ENCODE measurements at places on chromosomes 12 and 14. TPM values are rescaled to one million over a fixed set of nuclear protein-coding genes. Genes with fewer than 3 reads are reported as not detected.
A peak's percentile ranks its signal among the peaks of the same experiment; 100 is the strongest.

DNA sequence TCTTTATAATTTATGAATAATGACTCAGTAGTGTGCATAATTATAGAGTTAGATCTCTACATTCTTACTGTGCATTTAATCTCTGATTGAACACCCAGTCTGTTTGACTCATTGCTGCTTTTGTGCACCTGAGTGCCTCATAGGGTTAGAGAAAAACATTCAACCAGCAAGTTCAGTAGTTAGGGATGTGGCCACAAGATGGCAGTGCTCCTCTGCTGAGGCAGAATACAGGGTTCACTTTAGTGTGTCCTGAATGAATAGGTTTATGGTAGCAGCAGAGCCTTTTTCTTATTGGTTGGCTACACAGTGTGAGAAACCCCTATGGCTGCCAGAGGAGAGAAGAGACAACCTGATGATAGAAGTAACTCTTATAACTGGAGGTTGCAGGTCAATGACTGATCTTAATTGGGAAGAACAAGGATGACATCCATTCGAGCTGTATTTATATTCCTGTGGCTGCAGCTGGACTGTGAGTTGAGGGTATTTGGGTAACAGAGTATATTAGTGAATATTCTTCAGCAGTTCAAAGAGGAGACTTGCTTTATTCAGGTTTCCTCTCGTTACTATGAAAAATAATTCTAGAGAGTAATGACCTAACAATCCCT, 194.9 kb upstream of the OR4E1 start:
- H3K27ac ChIP-seq = no peak overlapping the region
- no peaks in the 10 kb centered on the region for H3K4me1 ChIP-seq
- no peaks in the 10 kb centered on the region for H3K36me3 ChIP-seq

- H3K27ac ChIP-seq = no peak overlapping the region
- no peak for DNase-seq
- H3K4me1 ChIP-seq = peaks cover 16% of the 10 kb centered on the region
- H3K4me3 ChIP-seq = no peak overlapping the region
Measured at GRCh38 chr12:6318440-6318879, 8.0 kb downstream of the PLEKHG6 start.

DNA sequence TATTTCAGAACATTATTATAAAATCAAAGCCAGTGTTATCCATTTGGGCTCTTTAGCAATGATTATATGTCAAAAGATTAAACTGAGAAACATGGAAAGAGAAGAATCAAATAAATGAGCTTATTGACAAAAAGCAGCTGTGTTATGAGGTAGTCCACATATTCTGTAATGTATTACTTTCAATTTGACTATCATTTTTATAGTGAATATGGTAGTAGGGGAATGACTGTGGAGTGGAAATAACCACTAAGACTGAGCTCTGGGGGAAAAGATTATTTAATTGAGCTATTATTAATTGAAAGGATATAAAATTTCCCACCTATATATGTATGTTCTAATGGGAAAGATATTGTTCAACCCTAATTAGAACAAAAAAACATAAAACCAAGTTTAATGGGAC, 381.3 kb downstream of the TMTC2 start:
- no peaks in the 10 kb centered on the region for H3K27me3 ChIP-seq
- H3K27ac ChIP-seq = no peak overlapping the region
- H3K4me1 ChIP-seq = no peaks in the 10 kb centered on the region
- no peak for DNase-seq

GRCh38 chr14:20487396-20487725, 18.0 kb upstream of the RNASE10 start:
- H3K4me1 ChIP-seq = peaks cover 3% of the 10 kb centered on the region
- H3K4me3 ChIP-seq = no peak overlapping the region
- peaks cover 14% of the 10 kb centered on the region for H3K27me3 ChIP-seq
- DNase-seq = no peak
- H3K27ac ChIP-seq = no peak overlapping the region
- H3K36me3 ChIP-seq = no peaks in the 10 kb centered on the region

DNA sequence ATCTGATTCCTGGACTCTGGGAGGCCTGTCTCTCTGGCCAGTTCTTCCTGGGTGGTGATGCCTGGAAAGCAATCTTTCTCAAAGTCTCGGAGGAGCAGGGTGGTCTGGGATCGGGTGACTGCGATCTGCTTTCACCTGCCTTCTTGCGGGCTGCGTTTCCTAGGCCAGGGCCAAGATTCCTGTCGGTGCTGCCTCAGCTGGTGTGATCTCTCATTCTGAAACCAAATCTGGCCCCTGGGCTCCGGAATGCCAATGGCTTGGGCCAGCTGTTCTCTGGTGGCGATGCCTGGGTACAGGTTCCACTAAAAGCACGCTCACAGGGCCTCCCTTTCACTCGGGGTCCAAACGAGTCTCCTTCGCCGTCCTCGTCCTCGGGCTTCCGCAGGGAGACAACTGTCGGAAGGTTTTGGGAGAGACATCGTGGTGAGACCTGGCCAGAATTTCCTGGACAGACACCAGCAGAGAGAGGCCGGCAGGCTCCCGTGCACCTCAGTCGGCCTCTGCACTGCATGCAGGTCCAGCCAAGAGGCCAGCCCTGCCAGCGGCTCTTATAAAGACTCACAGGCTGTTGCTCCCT, 187.1 kb downstream of the ALG10 start:
- no peak overlapping the region for H3K27ac ChIP-seq
- no peaks in the 10 kb centered on the region for H3K36me3 ChIP-seq
- H3K4me1 ChIP-seq = no peaks in the 10 kb centered on the region
- peaks cover 9% of the 10 kb centered on the region for H3K27me3 ChIP-seq

DNA sequence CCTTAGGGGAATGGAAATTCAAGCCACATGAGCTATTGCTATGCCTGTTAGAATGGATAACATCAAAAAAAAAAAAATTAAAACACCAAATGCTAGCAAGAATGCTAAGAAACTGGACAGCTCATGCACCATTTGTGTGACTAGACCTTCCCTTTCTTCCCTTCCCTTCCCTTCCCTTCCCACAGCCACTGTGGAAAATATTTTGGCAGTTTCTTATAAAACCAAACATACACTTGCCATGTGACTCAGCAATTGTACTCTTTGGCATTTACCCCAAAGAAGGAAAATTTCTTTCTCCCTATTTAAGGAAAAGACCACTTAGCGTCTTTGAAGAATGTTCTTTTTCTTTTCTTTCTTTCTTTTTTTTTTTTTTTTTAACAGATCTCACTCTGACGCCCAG, 49.1 kb upstream of the FKBP4 start:
- H3K4me3 ChIP-seq = no peak overlapping the region
- no peaks in the 10 kb centered on the region for H3K4me1 ChIP-seq
- H3K27ac ChIP-seq = no peak overlapping the region
- H3K27me3 ChIP-seq = no peaks in the 10 kb centered on the region

DNA sequence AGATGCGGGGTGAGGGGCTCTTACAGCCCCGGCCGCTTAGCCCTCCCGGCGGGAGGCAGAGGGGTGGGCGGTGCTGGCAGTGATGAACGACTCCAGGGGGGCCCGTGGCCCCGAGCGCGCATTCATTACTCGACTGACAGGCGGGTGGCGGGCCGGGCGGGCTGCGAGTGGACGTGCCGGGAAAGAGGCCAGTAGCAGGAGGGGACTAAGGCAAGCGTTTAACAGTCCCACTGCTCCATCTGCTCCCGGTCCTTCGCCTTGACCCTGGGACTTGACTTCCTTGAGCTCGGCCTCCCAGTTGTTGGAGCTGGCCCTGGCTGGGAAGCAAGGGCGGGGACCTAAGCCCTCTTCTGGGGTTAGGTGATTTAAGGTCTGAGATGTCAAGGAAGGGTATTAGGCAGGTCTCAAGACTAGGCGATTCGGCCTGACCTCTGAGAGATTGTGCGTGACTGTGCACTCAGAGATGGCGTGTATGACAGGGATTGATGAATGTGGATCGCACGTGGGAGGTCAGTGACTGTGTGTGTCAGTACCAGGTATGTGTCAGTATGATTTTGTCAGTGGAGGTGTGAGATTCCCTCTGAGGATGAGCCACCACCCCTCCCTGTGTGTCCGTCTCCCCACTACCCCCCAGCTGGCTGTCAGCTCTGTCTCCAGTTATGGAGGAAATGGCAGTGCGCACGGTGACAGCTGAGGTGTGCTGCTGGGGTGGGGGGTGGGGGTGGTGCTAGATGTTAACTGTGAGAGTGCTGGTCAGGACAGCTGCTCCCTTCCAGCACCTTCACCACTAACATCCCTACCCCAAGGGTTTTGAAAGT, 3.6 kb upstream of the DNAJC22 start:
- H3K27me3 ChIP-seq = peaks cover 34% of the 10 kb centered on the region
- H3K4me3 ChIP-seq = peak overlapping the region; percentile 54
- DNase-seq = no peak

The SALL2 gene
- 19.6 TPM for total RNA-seq

The KRT80 gene
- not detected for total RNA-seq

The POLE2 gene
- total RNA-seq = 0.46 TPM

GRCh38 chr14:33070475-33070874, 131.8 kb downstream of the NPAS3 start:
- no peak for DNase-seq
- H3K36me3 ChIP-seq = no peaks in the 10 kb centered on the region
- H3K27me3 ChIP-seq = no peaks in the 10 kb centered on the region
- H3K4me3 ChIP-seq = no peak overlapping the region
- H3K27ac ChIP-seq = no peak overlapping the region
- H3K4me1 ChIP-seq = no peaks in the 10 kb centered on the region

GRCh38 chr14:104677512-104678332, 11.7 kb upstream of the INF2 start:
- H3K27me3 ChIP-seq = peaks cover 5% of the 10 kb centered on the region
- H3K4me1 ChIP-seq = peaks cover 63% of the 10 kb centered on the region
- peak overlapping the region; percentile 60 for H3K4me3 ChIP-seq

GRCh38 chr12:46533723-46534122, 161.2 kb upstream of the SLC38A2 start:
- H3K27me3 ChIP-seq = no peaks in the 10 kb centered on the region
- H3K4me3 ChIP-seq = no peak overlapping the region
- DNase-seq = no peak
- no peak overlapping the region for H3K27ac ChIP-seq
- no peaks in the 10 kb centered on the region for H3K36me3 ChIP-seq

The LRFN5 gene
- 4.6 TPM for total RNA-seq

- H3K4me3 ChIP-seq = no peak overlapping the region
- no peaks in the 10 kb centered on the region for H3K27me3 ChIP-seq
- no peaks in the 10 kb centered on the region for H3K4me1 ChIP-seq
- no peak overlapping the region for H3K27ac ChIP-seq
Measured at GRCh38 chr12:20950248-20950647, 139.7 kb downstream of the SLCO1B3 start.

GRCh38 chr14:92513966-92514843, 624 bp downstream of the RIN3 start:
- peak overlapping the region; percentile 84 for H3K27ac ChIP-seq
- peaks cover 24% of the 10 kb centered on the region for H3K4me1 ChIP-seq
- no peak for DNase-seq
- H3K27me3 ChIP-seq = no peaks in the 10 kb centered on the region
- no peaks in the 10 kb centered on the region for H3K36me3 ChIP-seq

The KCNMB4 gene
- total RNA-seq = 6.6 TPM

DNA sequence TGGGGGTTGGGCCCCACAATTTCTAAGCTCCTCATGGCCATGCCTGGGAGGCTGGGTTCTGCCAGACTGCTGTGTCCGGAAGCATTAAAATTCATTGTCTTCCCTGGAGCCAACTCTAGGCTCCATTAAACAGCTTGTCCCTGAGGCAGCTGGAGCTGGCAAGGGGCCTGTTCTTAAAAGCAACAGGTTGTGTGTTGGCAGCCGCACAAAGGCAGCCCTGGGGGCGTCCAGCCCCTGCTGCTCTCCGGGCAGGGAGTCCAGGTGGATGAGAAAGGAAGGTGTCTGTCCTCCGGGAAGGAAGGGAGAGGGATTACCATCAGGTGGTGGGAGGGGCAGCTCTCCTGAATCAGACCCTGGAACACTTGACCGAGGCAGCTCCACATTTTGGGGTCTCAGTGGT, 98.9 kb downstream of the CHST11 start:
- H3K4me1 ChIP-seq = no peaks in the 10 kb centered on the region
- no peak for DNase-seq
- no peak overlapping the region for H3K4me3 ChIP-seq
- no peaks in the 10 kb centered on the region for H3K36me3 ChIP-seq

The KRT74 gene
- total RNA-seq = not detected

- peak overlapping the region; percentile 19 for H3K4me3 ChIP-seq
- H3K27ac ChIP-seq = peak overlapping the region; percentile 84
- no peaks in the 10 kb centered on the region for H3K27me3 ChIP-seq
- peaks cover 6% of the 10 kb centered on the region for H3K36me3 ChIP-seq
Measured at GRCh38 chr12:53659011-53659551, 16.8 kb downstream of the ATP5MC2 start.

DNA sequence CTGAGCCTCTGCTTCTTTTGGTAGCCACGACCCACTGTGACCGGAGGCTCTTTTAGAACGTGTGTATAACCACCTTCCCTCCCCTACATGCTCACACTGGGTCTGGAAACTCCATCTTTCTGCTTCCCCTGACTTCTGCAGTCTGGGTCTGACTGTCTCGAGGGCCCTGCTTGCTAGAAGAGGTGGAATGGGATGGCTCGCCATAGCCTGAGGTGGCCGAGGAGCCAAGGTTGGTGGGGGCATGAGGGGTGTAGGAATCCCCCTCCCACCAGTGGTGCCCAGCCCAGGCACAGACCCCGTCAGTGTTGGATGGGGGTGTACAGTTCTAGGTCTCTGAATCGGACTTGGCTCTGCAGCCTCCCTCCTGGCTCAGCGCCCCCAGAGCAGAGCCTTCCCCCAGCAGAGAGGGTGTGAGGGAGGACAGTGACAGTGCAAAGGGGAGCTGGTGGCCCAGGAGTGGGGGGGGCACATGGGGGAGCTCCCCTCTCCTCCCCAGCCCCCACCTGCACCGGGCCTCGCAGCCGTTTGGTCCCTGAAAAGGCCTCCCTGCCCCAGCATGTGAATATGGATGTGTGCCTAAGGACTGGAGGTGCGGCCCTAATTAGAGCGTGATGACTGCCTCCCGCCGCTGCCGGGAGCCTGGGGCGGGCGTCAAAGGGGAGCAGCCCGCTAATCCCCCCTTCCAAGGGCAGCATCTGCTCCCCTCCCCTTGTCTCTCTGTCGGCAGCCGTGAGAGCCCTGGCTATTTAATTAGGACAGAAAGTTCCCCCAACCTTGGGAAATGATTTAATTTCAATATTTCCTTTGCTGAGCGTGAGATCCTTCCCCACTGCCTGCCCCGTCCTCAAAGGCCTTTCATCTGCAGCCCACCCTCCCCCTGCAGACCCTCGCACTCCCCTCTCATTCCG, 196.2 kb upstream of the C14orf180 start:
- no peak overlapping the region for H3K4me3 ChIP-seq
- no peaks in the 10 kb centered on the region for H3K27me3 ChIP-seq
- DNase-seq = no peak

GRCh38 chr12:27787559-27787958, 7.5 kb upstream of the MANSC4 start:
- no peak for DNase-seq
- H3K27ac ChIP-seq = peak overlapping the region; percentile 51
- peaks cover 71% of the 10 kb centered on the region for H3K4me1 ChIP-seq
- H3K36me3 ChIP-seq = peaks cover 13% of the 10 kb centered on the region

The RIMBP2 gene
- 0.83 TPM for total RNA-seq

The OTUB2 gene
- not detected for total RNA-seq

All from esophagus muscularis mucosa (tissue), 4 donors.